Naive B cell (primary cell): ENCODE measurements at places on chromosomes 12 and 14. TPM values are rescaled to one million over a fixed set of nuclear protein-coding genes. Genes with fewer than 3 reads are reported as not detected.

- no peak for DNase-seq
Measured at GRCh38 chr14:99187858-99188257, 84.1 kb downstream of the BCL11B start.

DNA sequence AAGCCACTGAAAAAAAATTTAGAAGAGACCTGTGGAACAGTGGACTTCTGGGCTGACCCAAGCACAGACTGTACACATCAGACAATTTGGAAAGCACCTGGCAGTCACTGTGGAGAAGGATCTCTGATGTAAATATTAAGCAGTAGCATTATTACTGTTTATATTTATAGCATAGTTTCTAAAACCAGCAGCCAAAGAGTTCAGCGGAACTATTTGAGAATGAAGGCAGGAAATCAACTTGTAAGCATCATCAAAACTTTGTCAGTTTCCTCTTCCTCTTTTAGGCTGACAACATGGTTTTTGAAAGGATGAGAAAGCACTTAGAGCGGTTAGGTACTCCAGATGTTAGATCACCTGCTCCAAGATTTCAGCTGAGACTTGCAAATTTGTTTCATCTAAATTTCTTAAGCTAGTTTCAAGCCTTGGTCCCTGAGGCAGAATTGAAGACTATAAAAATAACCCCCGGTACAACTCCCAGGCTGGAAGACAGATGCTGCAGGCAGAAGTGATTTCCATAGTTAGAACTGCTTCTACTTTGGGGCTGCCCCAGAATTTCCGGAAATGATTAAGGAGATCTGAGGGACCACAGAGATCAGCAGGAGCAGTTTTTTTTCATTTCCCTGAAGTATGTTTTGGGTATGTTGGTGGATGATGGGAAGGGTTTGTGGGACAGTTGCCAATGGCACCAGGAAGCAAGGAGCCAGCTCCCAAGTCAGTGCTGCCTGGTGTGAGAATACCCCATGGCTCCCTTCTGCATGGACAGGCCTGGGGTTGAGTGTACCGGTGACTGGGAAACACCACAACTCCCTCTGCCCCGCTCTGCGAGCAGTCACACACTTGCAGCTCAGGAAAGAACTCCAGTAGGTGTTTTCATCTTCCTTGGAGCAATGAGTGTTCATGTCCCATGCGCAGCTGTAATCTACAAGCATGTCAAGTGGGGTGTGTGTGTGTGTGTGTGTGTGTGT lies 354.5 kb downstream of the NUAK1 start:
- no peak for DNase-seq

DNA sequence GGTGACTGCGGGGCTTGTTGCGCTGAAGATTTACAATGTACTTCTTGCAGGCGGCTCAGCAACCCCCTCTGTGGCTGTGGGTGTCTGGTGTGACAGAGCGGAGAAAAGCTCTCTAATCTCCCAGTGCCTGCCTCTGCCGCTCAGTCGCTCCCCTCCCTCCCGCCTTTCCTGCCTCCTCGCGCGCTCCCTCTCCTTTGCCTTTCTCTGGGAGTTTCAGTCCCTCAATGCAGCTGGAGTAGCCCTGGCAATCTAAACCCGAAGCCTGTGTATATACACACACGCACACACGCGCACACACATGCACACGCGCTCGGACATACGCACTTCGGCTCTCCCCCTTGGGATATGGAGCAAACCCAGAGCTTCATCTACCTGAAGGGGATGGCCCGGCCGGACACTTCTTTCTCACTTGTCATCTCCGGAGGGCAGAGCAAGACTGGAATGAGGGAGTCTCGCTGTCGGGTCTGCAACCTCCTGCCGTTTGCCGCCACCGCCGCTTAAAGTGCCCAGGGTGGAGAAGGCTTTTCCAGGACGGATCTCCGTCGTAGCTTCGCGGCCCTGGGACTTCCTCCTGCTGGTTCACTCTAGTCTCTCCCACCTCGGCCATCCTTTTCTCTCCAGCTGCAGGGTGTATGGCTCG lies 599 bp upstream of the TRHDE start:
- no peak for DNase-seq

GRCh38 chr12:113340061-113340460 lies 5.2 kb upstream of the SLC8B1 start:
- no peak for DNase-seq

DNA sequence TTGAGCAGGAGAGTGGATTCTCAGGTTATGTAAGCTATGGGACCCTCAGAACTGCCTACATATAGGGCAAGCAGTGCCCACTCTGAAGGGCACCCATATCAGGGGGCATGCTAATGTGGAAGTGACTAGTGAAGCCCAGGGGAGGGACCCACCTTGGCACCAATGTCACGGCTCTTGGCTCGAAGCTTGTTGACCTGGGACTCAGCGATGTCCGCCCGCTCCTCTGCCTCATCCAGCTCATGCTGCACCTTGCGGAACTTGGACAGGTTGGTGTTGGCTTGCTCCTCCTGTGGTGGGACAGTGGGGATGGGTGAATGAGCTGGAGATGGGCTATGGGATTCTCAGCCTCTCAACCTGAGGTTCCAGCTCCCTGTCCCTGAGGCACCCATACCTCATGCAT lies 5.4 kb downstream of the CMTM5 start:
- no peak for DNase-seq

DNA sequence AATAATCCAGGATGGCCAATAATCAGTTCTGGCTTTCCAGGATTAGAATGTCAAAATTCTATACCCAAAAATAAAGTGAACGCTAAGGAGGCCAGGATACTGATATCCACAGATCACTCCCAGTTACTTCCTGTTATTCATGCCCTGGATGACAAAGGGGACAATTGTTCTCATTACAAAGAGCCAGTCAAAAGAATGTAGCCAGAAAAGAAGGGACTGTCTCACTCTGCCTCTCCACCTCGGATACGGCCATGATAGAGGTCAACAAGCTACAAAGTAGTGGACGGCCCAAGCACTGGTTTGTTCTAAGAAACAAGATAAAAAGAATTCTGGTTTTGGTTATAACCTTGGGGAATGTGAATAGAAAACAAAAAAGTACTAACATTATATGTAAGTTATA lies 116.1 kb upstream of the ATF7IP start:
- no peak for DNase-seq

- DNase-seq: peak; percentile 17
Measured at GRCh38 chr14:88554457-88555286, at the start of gene PTPN21. PTPN21 (minus strand) TSS chr14:88555007; CDS start chr14:88550417, 4,590 bp downstream.

- DNase-seq: no peak
Measured at GRCh38 chr12:107145397-107145796, 52.0 kb upstream of the CRY1 start.

- DNase-seq: no peak
Measured at GRCh38 chr12:4908684-4909409, 858 bp upstream of the KCNA1 start.

Gene FERMT2
- polyA plus RNA-seq: not detected

Gene CCDC91
- 82.9 TPM for polyA plus RNA-seq

Gene TAS2R7
- not detected for polyA plus RNA-seq

Gene GZMH
- 4.0 TPM for polyA plus RNA-seq

Gene HSP90B1
- 178 TPM for polyA plus RNA-seq

Gene ATL1
- polyA plus RNA-seq: 7.1 TPM

Gene ANO2
- polyA plus RNA-seq: not detected

Gene TMEM52B
- not detected for polyA plus RNA-seq

Gene CCER1
- not detected for polyA plus RNA-seq

Gene PTPN21
- not detected for polyA plus RNA-seq

Gene DBX2
- polyA plus RNA-seq: not detected
